ENCODE measurements at places on chromosomes 16 and 17. TPM values are rescaled to one million over a fixed set of nuclear protein-coding genes. Genes with fewer than 3 reads are reported as not detected.

- DNase-seq = peak; percentile 61
Observed at GRCh38 chr17:79005063-79005861, 4.3 kb downstream of the CANT1 start.

DNA sequence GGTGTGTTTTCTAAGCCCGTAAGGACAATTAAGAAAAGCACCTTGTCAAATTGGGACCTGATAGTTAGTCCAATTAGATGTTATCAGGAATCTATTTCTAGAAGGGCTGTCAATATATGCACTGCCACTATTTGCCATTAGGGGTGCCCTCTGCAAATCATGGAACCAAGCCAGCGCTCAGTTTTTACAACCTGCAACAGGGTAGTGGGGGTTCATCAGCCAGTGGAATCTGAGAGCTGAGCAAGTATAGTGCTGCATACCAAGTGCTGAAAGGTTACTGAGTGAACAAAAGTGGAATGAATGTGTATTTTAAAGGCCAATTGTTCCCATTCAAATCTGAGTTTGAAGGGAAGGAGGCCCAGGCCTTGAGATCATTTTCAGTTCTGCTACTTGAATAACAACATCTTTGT, 10.4 kb downstream of the PRR11 start:
- no peak for DNase-seq

DNA sequence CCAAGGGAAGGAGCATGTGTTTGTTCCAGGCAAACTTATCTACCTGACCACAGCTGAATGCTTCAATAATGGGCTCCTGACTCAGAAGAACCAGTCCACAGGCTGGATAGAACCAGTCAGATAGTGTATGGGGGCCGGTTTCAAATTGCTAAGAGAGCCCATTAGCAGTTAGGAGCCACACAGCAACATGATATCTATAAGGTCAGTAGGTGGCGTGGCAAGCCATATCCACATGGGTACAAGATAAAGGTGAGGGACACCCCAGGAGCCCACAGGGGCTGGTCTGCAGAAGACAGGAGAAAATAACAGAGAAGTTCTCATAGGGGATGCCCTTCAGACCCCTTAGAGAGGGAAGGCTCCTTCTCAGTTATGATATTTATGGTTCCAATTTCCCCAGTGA, 31.6 kb upstream of the CDRT15 start:
- DNase-seq = no peak

- DNase-seq = no peak
Observed at GRCh38 chr17:63113167-63113566, 147.1 kb downstream of the TANC2 start.

DNA sequence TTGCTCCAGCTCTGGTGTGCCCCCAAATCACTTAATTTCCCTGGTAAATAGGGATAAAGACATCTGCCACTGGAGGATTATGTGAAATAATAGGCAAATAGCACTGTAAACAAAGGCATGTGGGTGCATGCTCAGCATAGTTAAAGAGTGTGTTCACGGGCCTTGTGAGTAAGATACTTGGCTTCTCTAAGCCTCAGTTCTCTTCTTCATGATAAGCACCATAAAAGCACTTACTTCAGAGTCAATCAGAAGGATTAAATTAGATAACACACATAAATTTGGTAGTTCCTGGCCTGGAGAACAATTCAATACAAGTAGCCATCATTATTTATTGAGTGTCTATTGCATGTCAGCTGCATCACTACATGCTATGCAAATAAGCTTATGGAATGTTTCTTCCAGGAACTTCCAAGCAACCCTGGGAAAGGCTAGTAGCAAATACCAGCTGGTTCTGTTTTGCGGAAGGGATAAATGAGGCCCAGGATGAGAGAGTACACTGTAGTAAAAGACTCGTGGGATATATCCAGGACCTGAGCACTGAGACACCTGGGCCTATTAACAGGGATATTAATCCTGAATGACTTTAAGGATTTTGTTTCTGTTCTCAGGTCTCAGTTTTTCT, 14.5 kb downstream of the CCL11 start:
- DNase-seq = no peak

- DNase-seq = no peak
Observed at GRCh38 chr16:15879255-15879811, 9.1 kb downstream of the CEP20 start.

The MYH13 gene
- total RNA-seq = not detected

GRCh38 chr17:14886200-14886739, 378.9 kb downstream of the PMP22 start:
- DNase-seq = no peak

DNA sequence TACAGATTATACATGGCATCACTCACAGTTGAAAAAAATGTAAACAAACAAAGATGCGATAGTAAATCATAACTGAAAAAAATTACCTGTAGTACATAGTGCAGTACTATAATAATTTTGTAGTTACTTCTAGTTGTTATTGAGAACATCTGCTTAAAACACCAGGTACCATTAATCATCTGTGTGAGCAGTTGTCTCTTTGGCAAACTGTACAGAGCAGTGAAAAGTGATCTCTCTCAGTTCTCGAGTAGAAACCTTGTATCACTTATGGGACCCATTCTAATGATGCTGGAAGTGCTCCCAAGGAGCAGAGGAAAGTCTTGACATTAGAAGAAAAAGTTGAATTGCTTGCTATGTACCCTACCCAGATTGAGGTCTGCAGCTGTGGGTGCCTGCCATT, 8.9 kb upstream of the TENT4B start:
- DNase-seq = no peak

- DNase-seq = no peak
Observed at GRCh38 chr17:14790521-14790920, 474.6 kb downstream of the PMP22 start.

The CCL22 gene
- not detected for total RNA-seq

The CA5A gene
- not detected for total RNA-seq

- no peak for DNase-seq
Observed at GRCh38 chr17:19344311-19345066, 18.0 kb downstream of the B9D1 start.

The SPNS2 gene
- 30.0 TPM for total RNA-seq

The ITGAL gene
- total RNA-seq = 8.9 TPM

GRCh38 chr16:6360641-6361040, 972.0 kb upstream of the RBFOX1 start:
- no peak for DNase-seq

- DNase-seq = no peak
Observed at GRCh38 chr17:50181591-50182560, 16.1 kb downstream of the SGCA start.

GRCh38 chr16:67445913-67446907, 15.3 kb downstream of the HSD11B2 start:
- DNase-seq = no peak

DNA sequence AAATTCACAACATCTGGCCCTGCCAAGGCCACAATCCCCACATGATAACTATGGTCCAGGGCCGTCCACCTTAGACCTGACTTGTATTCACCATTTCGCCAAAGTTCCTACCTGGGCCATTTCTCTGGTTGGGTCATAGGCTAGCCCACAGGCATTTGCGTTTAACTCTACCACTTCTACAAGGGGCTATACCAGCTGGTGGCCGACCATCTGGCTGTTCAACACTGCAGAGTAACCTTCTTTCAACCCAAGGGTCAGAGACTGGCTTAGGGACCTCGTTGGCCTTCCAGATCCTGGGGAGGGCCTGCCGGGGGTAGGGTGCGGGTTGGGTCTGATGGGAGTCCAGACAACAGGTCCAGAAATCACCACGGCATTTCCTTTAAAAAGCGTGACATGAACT, 242.3 kb upstream of the C16orf82 start:
- DNase-seq = no peak

DNA sequence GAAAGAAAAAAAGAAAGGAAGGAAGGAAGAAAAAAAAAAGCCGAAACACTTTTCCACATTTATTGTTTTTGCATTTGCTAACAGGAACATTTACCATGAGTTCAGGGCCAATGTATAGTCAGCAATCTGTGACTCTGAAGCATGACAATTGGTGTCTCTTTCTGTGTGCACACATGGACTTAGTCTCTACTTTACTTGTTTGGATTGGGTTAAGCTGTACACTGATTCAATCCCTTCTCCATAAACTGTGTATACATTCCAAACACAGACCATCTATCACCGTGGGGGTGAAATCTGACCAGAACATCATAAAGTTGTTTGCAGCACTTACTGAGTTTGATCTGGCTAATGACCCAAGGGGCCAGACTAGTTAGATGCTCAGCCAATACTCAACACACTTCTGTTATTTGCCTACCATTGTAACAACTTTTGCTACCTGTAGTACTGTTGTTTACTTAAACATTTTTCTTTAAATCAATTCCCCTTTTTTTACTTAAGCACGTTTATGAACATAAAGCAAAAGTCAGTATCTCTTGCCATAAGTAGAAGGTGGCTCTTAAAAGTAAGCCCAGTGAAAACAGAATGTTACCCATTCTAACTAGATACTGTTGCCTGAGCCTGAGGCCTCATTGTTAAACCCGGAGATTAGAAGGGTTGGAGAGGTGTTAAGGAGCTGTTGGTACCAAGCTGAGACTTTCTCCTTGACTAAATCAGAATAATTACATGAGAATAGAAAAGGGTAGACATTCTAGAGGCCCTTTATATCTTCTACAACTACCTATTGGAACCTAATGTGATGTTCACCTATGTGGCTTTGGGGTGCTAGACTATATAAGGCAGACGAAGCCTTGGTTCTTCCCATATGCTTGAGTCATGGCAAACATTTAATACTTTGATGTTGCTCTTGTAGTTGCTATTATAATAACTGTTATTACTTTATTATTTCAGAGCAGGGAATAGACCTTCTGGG, 41.8 kb downstream of the SCNN1B start:
- DNase-seq = no peak

DNA sequence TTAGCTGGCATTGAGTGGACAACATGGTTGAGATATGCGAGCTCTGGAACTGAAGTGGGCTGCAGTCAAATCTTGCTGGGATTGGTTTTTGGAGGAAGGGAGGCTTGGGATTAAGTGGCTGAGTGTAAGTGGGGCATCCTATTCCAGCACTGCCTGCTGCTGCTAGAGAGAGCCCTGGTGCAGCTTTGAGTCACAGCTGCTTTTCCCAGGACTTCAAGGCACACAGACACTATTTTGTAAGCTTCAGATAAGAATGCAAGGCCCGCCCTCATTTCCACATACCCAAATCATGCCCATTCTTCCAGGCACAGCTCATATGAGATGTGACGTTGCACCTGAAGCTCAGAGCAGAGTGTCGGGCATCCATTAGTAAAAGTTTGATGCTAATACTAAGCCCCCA, 10.2 kb upstream of the MAF start:
- DNase-seq = no peak

GRCh38 chr16:13573903-13574302, 346.1 kb upstream of the ERCC4 start:
- DNase-seq = no peak

The MPV17L gene
- total RNA-seq = 17.1 TPM

The BOLA2B gene
- total RNA-seq = 82.9 TPM
